ENCODE measurements at places on chromosomes 4 and X. TPM values are rescaled to one million over a fixed set of nuclear protein-coding genes. Genes with fewer than 3 reads are reported as not detected.

GRCh38 chrX:130994671-130995070 lies 63.5 kb upstream of the ARHGAP36 start:
- no peak for DNase-seq

- DNase-seq, result no peak
Measured at GRCh38 chr4:40699648-40700047, 50.1 kb upstream of the NSUN7 start.

GRCh38 chr4:100188829-100189228 lies 1.4 kb downstream of the DDIT4L start:
- DNase-seq, result no peak

DNA sequence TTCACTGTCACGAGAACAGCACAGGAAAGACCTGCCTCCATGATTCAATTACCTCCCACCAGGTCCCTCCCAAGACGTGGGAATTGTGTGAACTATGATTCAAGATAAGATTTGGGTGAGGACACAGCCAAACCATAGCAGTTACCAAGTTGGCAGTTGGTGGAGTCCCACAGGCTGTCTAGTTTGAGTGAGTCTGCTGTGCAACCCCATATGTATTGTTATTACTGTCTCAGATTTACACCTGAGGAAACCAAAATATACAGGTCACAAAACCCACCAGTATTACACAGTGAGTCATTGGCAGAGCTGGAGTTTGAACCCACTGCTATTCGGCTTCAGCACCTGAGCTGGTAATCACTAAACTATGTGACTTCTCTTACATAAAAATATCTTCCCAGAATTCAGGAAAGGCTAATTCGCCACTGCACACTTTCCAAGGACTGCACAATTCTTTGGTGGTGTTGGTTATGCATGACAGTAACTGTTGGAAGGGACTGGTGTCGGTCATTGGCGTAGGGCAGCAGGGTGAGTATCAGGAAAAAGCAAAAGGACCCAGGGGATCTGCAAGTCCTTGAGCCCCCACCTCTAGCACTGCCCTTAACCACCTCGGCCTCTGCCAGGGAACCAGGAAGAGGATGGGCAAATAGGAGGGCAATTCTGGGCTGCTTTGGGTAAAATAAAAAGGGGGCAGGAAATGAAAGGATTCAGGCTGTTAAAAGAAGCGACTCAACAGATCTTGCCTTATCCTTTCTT lies 110.1 kb downstream of the USP46 start:
- no peak for DNase-seq

GRCh38 chrX:45847961-45848360 lies 647.3 kb upstream of the DIPK2B start:
- no peak for DNase-seq

GRCh38 chr4:168197926-168198325 lies 105.6 kb downstream of the ANXA10 start:
- DNase-seq, result no peak

DNA sequence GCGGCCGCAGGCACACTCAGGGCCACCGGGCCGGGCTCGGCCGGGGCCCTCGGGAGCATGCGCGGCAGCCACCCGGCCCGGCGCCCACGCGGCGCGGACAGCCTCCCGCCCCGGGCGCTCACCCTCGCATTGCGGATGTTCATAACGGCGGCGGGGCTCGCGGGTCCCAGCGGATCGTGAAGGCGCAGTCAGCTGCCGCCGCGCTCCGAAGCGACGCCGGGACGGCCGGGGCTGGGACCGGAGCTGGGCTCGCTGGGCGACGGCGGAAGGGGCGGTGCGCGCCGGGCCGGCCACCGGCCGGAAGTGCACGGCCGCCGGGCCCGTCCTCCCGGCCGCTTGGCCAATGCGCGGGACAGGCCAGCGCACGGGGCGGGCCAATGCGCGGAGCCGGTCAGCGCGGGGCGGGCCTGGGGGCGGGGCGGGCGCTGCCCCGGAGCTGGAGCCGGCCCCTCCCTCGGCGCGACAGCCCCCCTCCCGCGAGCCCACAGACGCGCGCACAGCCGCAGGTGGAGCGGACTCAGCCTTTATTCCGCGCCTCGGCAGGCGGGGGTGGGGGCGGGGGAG lies at the start of gene NAA10:
Gene NAA10, minus strand, starts transcription at position 276 of the 564 bp plus-strand sequence. Its CDS starts 133 bp downstream, at position 143.
- DNase-seq, result peak; percentile 61

GRCh38 chr4:157587681-157588423 lies 367.3 kb downstream of the GRIA2 start:
- DNase-seq, result no peak

GRCh38 chrX:132505116-132505515 lies 16.3 kb upstream of the MBNL3 start:
- no peak for DNase-seq

GRCh38 chrX:78997870-78998558 lies 52.8 kb downstream of the P2RY10 start:
- DNase-seq, result no peak

GRCh38 chrX:108900333-108900732 lies 164.0 kb upstream of the IRS4 start:
- no peak for DNase-seq

DNA sequence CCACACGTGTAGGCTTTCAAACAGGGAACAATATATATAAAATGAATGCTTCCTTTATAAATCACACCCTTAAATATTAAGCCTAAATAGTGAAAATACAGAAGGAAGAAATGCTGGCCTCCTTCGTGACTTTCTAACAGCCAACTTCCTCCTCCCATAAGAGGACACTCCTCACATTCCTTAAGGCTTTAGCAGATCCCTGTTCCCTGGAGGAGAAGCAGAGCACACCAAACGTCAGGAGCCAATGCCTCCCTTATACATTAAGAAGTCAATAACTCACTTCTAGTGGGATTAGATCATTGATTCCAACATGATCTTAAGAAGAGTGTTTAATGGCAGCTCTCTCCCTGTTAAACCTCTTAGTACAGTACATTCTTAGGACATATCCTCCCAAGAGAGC lies 108.4 kb upstream of the FAM241A start:
- no peak for DNase-seq

DNA sequence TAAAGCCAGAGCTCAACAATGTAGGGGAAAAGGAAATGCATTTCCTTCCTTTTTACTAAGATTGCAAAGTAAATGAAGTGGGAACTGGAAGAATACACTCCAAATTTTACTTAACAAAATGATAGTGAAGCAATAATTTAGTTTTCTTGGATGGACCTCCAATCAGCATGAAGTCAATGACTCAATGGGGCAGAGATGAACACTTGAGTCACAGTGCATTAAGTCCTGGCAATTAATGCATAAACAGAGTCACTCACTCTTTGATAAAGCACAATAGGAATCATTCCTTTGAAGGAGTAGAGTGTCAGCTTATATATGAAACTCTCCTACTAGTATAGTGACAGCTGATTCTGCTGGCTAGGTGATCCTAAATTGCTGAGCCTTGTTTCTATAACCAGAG lies 66.7 kb upstream of the FRAS1 start:
- no peak for DNase-seq

- DNase-seq, result no peak
Measured at GRCh38 chr4:1683261-1683735, 815 bp downstream of the FAM53A start.

- DNase-seq, result no peak
Measured at GRCh38 chr4:26870576-26871262, 10.1 kb downstream of the STIM2 start.

DNA sequence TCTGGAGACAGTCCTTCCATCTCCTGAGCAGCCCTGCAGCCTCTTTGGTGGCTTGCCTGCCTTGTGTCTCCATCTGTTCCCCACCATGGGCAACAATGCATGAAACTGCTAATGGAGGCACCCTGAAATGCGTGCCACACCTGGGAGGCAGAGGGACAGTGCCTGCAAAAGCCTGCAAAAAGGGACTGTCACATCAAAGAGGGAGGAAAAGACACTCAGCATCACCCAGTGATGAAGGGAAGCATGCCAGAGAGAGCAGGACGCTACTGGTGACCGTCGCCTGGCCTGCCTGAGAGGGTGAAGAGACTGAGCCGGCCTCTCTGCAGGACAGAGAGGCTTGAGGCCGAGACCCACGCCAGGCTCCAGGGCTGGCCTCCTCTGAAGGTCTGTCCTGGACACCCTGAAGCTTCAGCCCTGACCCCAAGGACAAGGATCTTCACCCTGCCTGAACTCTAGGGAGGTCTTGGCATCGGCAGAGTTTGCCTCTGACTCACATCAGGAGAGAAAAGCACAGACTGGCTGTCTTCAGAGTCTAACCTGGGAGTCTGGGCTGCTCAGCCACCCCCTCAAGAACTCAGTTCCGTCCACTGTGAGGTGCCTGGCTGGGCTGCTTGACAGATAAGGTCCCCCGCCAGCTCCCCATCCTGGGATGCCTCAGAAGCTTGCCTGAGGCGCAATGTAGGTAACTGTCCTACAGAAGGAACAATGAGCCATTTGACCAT lies 8.1 kb downstream of the ACSL1 start:
- DNase-seq, result no peak

DNA sequence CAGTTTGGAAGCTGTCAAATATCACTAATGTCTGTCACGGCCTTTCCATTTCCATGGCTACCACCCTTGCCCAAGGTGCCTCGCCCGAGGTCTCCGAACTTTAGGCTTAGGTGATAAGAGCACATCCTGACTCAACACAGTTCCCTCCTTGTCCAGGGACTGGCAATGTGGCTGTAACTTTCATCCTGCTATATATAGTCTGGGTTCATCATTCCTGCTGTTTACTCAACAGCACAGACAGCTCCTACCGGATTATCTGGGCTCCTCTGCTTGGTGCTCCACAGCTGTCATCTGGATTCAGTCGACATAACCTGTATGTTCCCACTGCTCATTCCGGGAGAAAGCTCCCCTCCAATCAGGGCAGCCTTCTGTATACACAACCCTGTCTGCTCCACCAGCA lies 51.2 kb downstream of the GATB start:
- DNase-seq, result no peak

- DNase-seq, result no peak
Measured at GRCh38 chr4:56302760-56303159, 84.5 kb downstream of the AASDH start.

- no peak for DNase-seq
Measured at GRCh38 chr4:121824950-121825349, 1.3 kb upstream of the CCNA2 start.

- no peak for DNase-seq
Measured at GRCh38 chr4:82611982-82612381, 50.2 kb upstream of the TMEM150C start.

GRCh38 chrX:56462389-56462788 lies 101.0 kb upstream of the UBQLN2 start:
- DNase-seq, result no peak

DNA sequence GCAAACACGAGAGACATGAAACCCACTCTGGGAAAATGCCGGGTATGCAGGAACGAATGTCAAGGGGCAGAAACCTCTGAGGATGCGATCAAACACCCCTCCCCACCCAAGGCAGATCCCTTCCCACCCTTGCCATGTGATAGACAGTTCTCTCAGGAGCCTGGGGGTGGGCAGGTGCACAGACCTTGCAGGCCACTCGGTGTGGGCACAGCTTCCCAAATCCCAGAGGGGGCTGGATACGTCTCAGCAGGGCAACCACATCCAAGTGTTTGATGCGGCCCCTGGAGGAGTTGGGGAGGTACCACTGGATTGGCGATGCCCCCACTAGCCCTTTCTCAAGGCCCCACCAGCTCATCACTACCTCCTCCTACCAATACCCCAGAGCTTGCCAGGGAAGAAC lies 10.4 kb upstream of the SYP start:
- DNase-seq, result no peak

TAF7L gene
- 0.16 TPM for total RNA-seq

HTR2C gene
- total RNA-seq, result 0.31 TPM

NMU gene
- total RNA-seq, result 1.9 TPM

FAM149A gene
- total RNA-seq, result 38.8 TPM

ANKRD50 gene
- total RNA-seq, result 114 TPM

DCAF8L2 gene
- not detected for total RNA-seq

DDX53 gene
- not detected for total RNA-seq

UXT gene
- 66.1 TPM for total RNA-seq
